ENCODE measurements at places on chromosomes 12 and 14.

DNA sequence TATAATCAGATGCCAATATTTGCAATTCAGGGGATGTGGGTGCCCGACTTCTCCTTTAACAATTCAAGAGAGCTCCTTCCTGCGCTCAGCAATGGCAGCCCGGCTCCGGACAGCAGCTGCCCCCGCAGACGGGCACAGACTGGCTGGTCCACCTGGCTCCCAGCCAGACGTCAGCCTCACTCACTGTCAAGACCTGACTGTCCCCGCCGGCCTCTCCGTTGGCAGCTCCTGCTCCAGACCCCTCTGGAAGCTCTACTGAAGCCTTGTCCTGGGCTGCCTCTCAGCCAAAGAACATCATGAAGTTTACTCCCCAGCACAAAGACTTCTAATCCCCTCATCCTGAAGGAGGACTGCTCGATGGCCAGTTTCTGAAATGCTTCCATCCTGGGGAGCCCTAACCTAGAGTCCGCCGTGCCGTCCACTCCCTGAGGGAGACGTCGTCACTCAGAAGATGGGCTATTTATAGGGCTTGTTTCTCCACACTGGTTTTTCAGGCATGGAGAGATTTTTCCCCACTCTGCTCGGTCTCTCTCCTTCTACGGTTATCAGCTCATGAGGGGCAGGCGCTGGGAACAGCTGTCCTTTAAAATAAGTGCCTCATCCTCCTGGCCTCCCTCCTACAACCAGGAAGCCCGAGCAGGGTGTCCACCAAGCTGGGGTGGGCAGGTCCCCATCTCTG lies 126.2 kb downstream of the RFLNA start:
- DNase-seq = no peak

DNA sequence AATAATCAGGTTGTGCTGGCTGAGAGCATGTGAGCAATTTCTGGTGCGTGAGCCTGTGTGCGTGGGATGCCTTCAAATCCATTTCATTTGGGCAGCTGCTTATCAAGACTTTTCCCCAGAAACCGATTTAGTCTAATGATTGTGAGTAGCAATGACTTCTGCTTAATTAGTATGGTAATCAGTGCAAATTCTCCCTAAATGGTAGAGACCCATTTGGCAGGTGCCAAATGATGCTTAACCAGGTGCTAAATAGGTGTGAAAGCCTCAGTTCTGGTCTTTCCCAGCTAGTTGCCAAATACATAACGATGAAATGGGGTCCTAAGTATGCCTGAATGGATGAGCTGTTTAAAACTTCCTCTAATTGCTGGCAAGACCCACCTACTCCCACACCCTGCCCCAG lies 248.4 kb upstream of the CCDC196 start:
- DNase-seq = no peak

- no peak for DNase-seq
These were observed 30.1 kb downstream of the ANAPC7 start for GRCh38 chr12:110373425-110373824.

GRCh38 chr12:126385785-126386184 lies 1320.5 kb downstream of the AACS start:
- no peak for DNase-seq

- DNase-seq = no peak
These were observed 636.4 kb downstream of the SLC6A15 start for GRCh38 chr12:84276215-84276614.

- peak; percentile 68 for DNase-seq
These were observed 109.9 kb downstream of the NCOR2 start for GRCh38 chr12:124457287-124458219.

DNA sequence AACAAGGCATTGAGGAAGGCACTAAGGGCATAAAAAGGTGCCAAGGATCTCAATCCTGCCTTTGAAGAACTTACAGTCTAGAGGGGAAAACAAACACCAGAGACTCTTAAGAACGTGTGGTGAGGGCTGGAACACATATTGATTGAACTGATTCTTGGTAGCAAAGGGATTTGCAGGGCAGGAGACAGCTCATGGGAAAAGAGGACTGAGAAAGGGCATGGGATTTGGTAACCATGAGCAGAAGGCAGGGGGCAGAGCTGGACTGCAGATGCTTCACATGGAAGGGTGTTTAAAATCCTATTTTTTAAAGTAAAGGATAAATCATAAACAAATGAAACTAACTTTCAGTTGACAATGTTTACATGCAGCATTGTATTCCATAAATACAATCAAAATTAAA lies 203.1 kb downstream of the ITPR2 start:
- no peak for DNase-seq

GRCh38 chr14:28088125-28088524 lies 678.5 kb upstream of the FOXG1 start:
- DNase-seq = no peak

- no peak for DNase-seq
These were observed 55.7 kb upstream of the PLXNC1 start for GRCh38 chr12:94092516-94093241.

- DNase-seq = no peak
These were observed 60.0 kb downstream of the TTC6 start for GRCh38 chr14:37655418-37655817.

- no peak for DNase-seq
These were observed 17.9 kb downstream of the HRK start for GRCh38 chr12:116863275-116863767.

GRCh38 chr12:13347241-13348043 lies 150.9 kb downstream of the EMP1 start:
- DNase-seq = peak; percentile 62

- DNase-seq = no peak
These were observed 91.6 kb downstream of the LRRC74A start for GRCh38 chr14:76917745-76918255.

DNA sequence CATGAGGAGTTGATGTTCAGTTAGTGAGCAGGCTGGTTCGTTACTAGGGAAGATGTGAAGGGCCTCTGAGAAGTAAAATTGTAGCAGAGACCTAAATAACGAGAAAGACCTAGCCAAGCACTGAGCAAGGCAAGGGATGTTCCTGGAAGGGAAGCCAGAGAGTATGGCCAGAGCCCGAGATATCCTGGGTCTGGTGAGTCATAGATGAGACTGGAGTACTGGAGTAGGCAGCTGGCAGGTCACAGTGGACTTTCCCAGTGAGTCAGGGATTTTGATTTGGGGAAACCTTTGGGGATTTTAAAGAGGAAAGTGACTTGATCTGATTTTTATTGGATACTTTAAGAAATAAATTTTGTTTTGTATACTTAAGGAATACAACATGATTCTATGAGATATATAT lies 369.0 kb downstream of the DIO2 start:
- DNase-seq = peak; percentile 6

DNA sequence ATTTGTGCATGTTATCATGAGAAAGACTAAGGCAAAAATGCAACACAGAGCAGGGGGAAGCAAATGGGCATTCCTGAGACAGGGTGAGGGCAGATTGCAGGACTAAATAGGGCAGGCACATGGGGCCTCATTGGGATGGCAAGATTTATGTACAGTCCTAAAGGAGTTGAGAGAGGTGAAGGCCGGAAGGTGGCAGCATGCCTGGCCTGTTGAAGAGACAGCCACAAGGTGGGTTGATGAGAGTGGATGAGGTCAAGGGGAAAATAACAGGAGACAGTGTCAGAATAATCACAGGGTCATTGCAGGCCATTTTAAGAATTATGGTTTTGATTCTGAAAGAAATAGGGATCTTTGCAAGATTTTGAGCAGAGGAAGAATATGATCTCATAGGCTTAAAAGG lies 21.0 kb downstream of the PAH start:
- DNase-seq = no peak

GRCh38 chr12:58034311-58034710 lies 92.9 kb downstream of the ATP23 start:
- no peak for DNase-seq

DNA sequence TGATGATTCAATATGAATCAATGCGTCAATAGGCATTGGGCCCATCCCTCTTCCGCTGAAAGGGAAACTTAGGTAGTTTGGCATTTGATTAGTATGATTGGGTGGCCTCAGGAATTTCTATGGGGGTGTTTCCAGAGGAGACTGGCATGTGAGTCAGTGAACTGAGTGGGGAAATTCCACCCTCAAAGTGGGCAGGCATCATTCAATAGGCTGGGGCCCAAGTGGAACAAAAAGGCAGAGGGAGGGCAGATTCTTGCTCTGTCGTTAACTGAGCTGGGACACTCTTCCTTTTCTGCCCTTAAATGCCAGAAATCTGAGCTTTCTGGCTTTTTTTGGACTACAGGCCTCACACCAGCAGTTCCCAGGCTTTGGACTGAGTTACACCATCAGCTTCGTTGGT lies 373.5 kb downstream of the RPS29 start:
- peak; percentile 41 for DNase-seq

GRCh38 chr14:64200170-64200569 lies 94.0 kb downstream of the ESR2 start:
- no peak for DNase-seq

DNA sequence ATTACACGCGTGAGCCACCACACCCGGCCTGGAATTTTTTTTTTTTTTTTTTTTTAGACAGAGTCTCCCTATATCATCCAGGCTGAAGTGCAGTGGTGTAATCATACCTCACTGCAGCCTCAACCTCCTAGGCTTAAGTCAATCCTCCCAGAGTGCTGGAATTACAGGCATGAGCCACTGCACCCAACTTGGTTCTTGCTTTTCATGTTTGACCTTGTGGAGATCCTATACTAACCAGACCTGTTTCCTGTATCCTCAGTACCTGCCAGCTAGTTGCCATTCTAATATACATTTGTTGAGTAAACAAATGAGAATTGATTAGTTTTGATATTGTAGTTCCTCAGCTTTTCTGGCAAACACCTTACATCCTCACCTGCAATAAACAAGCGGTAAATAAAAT lies 3.2 kb upstream of the VSIG10 start:
- DNase-seq = no peak

DNA sequence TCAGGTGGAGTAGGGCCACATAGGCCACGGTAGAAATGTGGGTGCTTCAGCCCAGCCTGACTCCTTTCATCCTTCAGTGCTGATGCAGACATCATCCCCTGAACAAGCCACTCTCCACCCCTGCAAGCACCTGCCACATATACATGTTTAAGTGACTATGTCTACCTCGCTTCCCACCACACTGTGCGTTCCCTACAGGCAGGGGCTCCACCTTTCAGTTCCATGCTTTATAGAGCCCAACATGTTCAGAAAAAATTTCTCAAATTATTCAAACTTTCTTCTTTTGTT lies 11.6 kb downstream of the SLC7A7 start:
- no peak for DNase-seq

DNA sequence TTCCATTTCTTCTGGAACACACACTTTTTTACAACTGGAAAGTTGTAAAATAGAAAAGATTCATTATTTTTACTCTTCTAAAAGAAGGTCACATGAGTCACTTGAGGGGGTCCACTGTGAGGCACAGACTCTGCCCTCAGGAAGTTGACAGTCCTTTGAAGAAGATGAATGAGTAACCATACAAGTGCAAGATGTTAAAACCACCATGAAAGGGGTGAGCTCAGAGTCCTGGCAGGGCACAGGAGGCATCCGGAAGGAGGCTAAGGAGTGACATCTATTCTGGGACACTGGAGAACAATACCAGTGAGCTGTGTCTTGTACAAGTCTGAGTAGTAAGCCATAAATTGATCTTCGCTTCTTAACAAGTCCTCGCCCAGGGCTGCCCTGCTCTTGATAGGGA lies 126.0 kb upstream of the FRMD6 start:
- DNase-seq = peak; percentile 3

DNA sequence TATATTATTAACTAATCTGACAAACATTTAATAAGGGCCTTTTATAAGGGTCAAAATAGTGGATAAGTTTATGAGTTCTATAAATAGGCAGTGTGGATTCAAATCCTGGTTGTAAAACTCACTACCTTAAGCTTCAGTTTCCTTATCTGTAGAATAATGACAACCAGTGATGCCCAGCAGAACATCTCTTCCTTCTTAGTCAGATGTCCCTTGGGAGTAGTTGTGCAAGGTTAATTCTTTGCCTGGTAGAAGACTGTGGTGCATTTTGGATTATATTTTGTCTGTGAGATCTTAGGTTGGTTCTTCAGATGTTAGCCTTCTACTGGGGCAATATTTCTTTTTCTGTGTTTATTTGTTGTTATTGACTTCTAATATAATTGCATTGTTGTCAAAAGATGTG lies 59.5 kb downstream of the ARID2 start:
- DNase-seq = peak; percentile 3

DNA sequence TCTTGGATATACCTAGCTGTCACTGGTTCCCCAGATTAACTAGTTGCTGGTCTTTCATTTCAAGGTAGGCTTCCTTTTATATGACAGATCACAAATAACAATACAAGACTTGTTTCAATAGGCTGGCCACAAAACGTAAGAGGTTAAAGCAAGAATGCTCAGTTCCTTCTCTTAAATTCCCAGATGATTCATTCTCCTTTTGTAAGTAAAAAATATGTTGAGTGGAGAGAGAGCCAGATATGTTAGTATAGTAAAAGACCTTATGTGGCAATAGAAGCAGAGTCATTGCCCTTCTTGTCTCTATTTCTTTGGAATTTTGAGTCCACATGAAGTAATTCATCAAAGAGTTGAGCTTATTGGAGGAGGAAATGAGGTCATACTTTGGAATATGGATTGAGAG lies 939.0 kb upstream of the ATXN7L3B start:
- no peak for DNase-seq

GRCh38 chr12:116598311-116599284 lies 39.4 kb downstream of the MAP1LC3B2 start:
- no peak for DNase-seq

DNA sequence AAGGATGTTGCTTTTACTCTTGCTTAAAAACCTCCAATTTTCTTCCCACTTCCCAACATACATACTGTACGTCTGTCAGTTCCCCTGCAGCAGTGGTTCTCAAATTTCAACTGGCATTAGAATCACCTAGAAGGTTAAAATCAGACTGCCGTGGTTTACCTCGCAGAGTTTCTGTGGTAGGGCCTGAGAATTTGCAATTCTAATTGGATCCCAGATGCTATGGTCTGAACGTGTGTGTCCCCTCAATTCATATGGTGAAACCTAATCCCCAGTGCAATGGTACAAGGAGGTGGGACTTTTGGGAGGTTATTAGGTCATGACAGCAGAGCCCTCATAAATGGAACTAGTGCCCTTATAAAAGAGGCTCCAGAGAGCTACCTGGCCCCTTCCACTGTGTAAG lies 226.9 kb downstream of the CRADD start:
- DNase-seq = no peak

DNA sequence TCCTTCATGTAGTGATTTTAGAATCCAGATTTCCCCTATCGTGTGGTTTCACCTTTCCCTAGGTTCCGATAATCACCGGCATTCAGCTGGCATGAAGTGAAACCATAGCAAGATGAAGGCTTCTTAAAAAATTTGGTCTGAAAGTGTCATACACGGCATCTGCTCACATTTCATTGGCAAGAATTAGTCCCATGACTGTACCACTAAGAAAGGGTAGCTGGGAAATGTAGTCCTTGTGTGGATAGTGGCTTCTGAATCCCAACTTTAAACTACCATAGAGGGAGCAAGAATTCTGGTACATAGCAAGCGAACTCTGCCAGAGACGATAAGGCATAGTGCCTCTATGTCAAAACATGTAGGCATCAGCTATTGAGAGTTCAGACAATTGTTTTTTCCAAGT lies 360.1 kb upstream of the TBX3 start:
- no peak for DNase-seq
